Mucosa of gallbladder (tissue), 1 donor: ENCODE measurements at places on chromosomes 2 and 18. TPM values are rescaled to one million over a fixed set of nuclear protein-coding genes. Genes with fewer than 3 reads are reported as not detected.

GRCh38 chr2:128311755-128312341 lies 6.8 kb downstream of the HS6ST1 start:
- DNase-seq, result no peak

DNA sequence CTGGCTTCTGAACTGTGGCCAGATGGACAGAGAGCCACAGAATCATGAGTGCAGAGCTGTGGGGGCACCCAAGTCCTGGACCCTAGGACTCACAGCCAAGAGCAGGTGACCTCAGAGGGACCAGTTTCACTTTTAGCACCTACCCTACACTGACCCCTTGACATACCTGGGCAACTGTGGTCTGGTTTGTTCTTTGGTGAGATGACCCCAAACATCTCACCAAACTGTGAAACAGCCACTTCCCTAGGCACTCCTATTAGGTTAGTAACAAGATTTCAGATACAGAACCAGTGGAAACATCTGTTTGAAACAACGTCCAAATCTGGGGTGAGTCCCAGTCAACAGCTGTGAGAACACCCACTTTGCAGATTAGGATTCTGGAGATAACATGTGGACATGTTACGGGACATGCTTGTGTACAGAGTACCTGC lies 1.9 kb upstream of the ZFP36L2 start:
- DNase-seq, result no peak

GRCh38 chr2:132623096-132623839 lies 46.7 kb downstream of the LYPD1 start:
- no peak for DNase-seq

- no peak for DNase-seq
Observed at GRCh38 chr2:162184821-162185450, 32.9 kb upstream of the GCG start.

DNA sequence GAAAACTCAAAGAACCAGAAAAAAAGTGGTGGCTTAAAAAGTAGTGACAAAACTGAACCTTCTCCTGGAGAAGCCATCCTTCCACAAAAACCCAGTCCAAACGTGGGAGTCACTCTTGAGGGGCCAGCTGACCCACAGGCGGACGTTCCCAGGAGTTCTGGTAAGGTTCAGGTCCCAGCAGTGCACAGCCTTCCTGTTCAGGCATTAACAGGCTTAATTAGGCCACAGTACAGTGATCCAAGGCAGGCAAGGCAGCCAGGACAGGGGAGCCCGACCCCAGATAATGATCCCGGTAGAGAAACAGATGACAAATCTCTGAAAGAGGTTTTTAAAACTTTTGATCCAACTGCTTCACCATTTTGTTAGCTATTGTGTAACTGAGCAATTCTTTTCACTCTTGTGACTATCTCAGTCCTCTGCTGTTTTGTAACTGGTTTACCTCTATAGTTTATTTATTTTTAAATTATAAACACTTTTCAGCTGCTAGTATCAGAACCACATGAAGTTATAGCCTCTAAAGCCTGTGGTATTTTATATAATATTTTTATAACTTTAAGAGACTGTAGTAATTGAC lies 56.8 kb downstream of the ZC3H6 start:
- no peak for DNase-seq

ALPP gene
- not detected for total RNA-seq

FAM124B gene
- 1.2 TPM for total RNA-seq

UBXN2A gene
- 11.8 TPM for total RNA-seq

LCT gene
- not detected for total RNA-seq
